ENCODE measurements at places on chromosomes 13 and 19. TPM values are rescaled to one million over a fixed set of nuclear protein-coding genes. Genes with fewer than 3 reads are reported as not detected.

KLK3 gene
- not detected for total RNA-seq

FREM2 gene
- 2.9 TPM for total RNA-seq

WTIP gene
- 37.0 TPM for total RNA-seq

CD22 gene
- 137 TPM for total RNA-seq

ZNF583 gene
- total RNA-seq: 11.5 TPM

ELSPBP1 gene
- not detected for total RNA-seq

IGFL3 gene
- not detected for total RNA-seq

Measured in ovary (tissue), 10 donors.